B cell (primary cell): ENCODE measurements at places on chromosomes 2 and 18. TPM values are rescaled to one million over a fixed set of nuclear protein-coding genes. Genes with fewer than 3 reads are reported as not detected.

DNA sequence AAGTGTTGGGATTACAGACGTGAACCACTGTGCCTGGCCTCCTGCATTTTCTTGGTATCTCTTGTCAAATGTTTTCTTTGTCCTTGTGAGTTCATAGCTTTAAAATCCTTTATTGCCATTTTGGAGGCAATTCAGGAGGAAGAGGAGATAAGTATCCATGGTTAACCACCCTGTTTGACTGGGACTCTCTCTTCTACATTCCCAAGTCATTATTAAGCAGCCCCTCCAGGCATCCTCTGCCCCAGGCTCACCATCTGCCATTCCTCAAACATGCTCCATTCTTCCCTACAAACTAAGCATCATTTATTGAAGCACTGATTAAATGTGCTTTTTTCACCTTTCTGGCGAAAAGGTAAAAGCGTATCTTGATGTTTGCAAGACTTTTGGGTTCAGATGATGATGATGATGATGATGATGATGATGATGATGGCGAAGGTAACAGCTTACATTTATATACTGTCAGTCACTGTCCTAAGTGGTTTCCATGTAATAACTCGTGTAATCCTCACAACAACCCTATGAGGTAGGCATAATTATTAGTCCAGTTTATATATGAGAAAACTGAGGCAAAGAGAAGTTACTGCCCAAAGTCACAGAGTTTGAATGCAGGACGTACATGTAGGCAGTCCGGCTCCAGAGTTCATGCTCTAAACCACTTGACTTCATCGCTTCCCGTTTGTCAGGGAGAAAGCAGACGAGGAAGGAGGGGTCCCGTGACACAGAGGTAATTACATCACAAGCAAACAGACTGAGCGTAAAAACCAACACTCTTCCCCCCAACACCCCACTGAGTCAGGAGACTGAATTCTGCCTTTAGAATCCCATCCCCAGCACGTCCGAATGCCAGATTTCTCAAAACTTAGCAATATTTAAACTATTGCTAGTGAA lies 69.7 kb upstream of the ACKR3 start:
- DNase-seq = no peak

- no peak for DNase-seq
Measured at GRCh38 chr2:239343460-239343859, 57.4 kb downstream of the HDAC4 start.

GRCh38 chr18:34659579-34660517 lies 50.2 kb upstream of the DTNA start:
- no peak for DNase-seq

DNA sequence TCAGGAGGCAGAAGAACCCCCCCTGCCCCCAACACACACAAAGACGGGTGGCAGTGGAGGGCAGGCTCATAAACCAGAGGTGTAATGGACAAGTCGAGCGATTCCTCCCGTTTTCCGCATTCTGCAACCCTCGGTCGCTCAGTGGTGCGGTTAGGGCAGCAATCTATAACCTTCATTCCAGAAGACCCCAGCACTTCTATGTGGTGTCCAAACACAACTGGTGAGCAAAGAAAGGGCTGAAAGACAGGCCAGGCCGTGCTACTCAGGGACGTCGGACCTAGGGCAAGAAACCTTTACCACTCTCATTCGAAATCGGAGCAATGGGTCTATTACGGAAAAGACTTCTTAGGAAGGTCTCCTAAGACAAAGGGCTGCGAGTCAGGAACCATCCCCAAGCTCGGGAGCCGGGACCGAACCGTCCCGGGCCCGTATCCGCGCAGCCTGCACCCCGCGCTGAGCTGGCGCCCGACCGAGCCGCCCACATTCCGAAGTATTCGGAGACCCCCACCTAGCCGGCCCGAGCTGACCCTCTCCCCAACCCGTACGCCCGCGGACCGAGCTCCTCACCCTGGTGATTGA lies 568 bp downstream of the ARL5A start:
- no peak for DNase-seq

DNA sequence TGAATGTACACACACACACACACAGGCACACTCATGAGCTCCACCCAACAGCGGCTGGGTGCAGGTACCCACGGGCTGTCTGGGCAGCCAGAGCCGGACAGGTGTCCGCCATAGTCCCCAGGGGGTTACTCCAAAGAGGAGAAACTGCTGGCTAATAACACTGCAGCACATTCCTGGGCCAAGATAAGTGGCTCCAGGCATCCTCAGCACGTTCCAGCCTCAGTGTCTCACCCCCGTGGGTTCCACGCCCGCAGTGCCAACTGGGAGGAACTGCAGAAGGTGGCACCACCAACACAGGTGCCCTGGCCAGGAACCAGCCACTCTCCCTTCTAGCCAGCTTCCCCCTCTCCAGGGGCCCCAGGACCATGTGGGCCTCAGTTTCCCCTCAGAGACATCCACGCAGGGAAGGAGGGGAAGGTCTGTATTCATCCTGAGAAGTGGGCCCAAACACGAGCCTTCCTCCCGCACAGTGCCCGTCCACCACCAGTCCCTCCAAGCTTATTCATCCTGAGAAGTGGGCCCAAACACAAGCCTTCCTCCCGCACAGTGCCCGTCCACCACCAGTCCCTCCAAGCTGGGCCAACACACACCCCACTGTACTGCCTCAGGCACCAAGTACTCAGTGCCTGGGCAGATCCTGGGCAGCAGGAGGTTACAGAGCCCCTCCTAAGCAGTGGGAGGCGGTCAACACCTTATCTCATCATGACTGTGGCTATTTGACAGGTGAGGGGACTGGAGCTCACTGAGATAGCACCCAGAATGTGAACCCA lies 47.6 kb downstream of the TNS1 start:
- DNase-seq = no peak

DNA sequence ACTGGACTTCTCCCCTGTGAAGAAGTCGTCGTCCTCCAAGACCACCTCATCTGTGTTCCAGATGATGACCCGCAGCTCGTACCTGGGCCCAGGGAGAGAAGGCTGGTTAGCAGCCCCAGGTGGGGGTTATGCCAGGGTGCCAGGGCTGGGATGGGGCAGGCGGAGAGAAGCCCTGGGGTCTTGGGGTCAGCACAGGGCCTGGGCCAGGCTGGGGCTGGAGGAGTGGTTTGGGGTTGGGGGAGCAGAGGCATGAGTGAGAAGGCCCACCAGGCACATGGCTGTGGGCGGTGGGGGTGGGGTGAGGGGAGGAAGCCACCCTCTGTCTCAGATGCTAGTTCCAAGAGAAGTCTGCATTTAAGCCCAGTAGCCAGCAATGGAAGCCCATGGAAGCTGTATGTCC lies 15.8 kb downstream of the OTOF start:
- no peak for DNase-seq

GRCh38 chr18:57794951-57795728 lies 8.0 kb downstream of the ATP8B1 start:
- no peak for DNase-seq

Gene GPAT2
- total RNA-seq = 2.5 and 3.6 TPM in 2 replicates

Gene DSG1
- total RNA-seq = not detected in 2 replicates
